ENCODE measurements at places on chromosomes 5 and 9.

GRCh38 chr9:27181381-27181780 is 72.4 kb downstream of the TEK start:
- DNase-seq: no peak

DNA sequence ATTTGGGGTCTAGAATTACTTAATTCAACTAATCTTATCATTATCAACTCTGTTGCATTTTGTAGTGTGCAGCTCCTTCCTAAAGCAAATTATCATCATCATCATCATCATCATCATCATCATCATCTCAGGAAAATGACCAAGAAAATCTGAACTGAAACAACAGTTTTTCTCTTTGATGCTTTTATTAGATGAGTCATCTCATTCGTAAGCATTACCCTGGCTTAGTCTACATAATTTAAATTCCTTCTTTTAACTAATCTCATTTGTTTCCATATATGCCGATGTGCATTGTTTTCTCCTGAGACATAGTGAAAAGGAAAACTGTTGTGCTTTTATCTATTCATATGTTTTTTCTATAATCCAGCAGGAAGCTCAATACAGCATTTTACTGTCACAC is 173.0 kb upstream of the PDE4D start:
- no peak for DNase-seq

DNA sequence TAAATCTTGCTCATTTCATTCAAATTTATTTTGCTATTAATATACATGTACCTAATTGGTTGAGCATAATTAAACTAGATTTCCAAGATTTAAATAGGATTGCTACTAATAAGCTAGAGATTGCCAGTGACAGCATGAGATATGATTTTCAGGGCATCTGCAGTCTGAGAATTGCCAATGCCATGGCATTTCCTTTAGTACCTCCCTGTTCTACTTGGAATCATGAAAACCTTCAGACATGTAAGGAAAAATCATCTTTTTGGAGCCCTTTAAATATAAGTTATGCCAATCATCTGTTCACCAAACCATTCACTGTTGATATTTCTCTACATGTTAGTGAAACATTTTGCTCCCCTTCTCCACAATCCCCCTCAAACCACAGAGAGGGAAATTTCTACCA is 691.4 kb downstream of the DNAH5 start:
- DNase-seq: no peak

DNA sequence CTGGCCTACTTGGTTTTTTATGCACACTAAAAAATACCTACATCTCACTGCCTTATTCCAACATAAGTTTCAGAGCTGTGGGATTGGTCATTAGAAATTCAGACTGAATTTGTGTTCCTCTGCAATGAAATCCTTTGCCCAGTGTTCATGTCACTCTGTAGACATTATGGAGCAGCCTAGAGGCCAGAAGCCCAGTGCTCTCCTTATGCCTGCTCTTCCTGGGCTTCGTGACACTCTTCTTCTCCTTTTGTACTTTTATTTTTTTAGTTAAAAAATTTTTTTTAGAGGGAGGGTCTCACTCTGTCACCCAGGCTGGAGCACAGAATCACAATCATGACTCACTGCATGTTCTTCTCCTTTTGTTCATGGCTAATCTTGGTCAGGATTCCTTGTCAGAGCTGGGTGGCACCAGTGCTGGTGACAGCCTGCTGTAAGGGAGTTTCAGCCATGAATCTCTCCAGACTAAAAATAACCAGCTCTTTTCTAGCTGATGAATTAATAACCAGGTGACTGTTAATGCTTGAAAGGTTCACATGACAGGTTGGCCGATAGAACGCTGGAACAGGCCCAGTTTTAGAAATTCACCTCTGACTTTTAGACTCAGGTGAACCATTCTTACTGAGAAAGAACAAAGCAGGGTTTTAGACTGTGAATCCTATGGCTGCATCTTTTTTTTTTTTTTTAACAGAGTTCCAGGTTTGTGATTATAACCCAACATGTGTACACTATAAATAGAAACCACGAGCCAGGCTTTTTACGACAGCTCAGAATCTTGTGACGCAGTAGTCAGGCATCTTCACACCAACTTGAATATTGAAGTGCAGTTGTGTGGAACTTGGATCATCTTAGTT is 34.1 kb upstream of the C5orf47 start:
- DNase-seq: no peak

DNA sequence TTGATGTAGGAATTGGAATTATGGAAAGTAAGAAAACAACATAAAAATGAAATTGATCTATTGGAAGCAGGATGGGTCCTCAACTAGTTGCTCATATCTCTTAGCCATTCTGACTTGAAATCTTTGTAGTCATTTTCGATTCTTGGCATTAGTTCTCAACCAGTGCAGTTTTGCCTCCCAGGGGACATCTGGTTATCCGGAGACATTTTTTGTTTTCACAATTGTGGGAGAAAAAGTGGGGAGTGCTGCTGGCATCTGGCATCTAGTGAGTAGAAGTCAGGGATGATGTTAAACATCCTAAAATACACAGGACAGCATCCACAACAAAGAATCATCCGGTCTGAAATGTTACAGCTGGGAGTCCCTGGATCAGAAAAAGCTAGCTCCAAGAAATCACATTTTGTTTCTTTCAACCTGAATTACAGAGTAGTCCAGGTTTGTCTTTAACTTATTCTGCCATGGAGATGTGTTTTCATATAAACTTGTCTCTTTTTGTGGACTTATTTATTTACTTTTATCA is 74.9 kb downstream of the FBXL7 start:
- DNase-seq: no peak

DNA sequence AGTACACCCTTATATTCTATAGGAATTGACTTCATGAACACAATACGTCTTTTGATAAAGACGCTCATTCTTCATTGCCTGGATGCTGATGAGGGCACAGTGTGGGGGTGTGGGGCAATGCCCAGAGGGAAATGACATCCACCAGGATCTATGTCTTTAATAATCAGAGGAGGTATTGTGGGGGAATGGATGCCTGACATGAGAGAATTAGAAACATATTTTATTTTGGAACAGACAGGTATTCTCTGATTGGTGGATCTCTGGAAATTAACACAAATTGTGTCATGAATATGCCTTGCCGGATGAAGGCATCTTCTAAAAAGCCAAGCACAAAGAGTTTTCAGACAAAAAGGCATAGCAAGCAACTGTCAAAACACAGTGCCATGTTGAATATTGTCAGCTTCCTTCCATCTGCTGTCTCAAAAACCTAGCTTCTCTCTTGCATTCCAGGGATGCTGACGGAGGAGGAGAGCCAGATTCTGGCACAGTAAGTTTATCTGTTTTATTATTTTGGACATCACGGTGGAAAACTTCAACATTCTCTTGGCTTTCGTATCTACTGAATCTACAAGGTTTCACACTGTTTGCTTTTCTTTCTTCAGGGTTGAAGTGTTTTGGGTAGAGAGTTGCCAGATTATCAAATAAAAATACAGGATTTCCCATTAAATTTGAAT is 3.9 kb upstream of the C5orf58 start:
- no peak for DNase-seq

- DNase-seq: no peak
These were observed 12.6 kb upstream of the ENDOG start for GRCh38 chr9:128805661-128806060.

GRCh38 chr5:158502686-158503085 is 597.0 kb downstream of the EBF1 start:
- no peak for DNase-seq

GRCh38 chr5:145975001-145975360 is 38.6 kb downstream of the SH3RF2 start:
- no peak for DNase-seq

- no peak for DNase-seq
These were observed 463.8 kb downstream of the TLE1 start for GRCh38 chr9:81225596-81225995.

- DNase-seq: no peak
These were observed 677 bp downstream of the RNF224 start for GRCh38 chr9:137227853-137228505.

Data from NCI-H2081 (cell line).